ENCODE measurements at places on chromosomes 7 and 10.

- DNase-seq, result no peak
Measured at GRCh38 chr10:126955934-126956711, 50.9 kb downstream of the DOCK1 start.

DNA sequence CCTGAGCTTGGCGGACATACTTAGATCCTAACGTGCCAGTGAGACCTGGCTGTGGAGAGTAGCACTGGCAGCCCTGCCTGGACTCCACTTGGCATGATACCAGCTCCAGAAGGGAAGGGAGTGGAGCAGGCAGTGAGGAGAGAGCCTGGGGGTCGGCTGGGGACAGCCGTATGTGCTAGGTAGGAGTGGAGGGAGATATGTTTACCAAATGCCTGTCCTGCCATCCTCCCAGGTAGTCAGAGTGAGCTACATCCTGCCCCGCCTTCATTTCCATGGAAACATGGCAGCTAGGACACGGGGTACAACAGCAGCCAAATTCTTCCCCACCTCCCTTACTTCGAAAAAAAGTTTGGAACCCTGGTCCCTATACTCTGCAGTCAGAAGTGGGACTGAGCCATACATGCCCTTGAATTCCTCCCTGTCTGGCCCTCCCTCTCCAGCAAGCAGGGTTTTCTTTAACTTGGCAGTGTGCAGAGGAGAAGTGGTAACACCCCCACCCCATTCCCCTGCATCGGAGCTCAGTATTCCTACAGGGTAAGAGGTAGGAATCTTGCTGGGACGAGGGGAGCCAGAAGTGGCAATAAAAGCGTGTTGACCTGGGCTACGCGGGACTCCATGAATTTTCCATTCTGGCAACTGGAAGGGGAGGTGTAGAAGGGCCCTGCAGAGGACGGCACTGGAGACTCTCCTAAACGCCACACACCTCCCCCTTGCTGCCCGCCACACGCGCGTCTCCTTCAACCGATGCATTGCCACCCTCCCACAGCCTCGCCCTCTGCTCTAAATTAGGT, 20.0 kb upstream of the SMO start:
- no peak for DNase-seq

- DNase-seq, result no peak
Measured at GRCh38 chr10:130027716-130028464, 63.8 kb upstream of the EBF3 start.

- no peak for DNase-seq
Measured at GRCh38 chr7:156620291-156620675, 20.3 kb upstream of the RNF32 start.

- no peak for DNase-seq
Measured at GRCh38 chr7:139687211-139687954, 90.4 kb downstream of the HIPK2 start.

- DNase-seq, result peak; percentile 75
Measured at GRCh38 chr10:69089638-69090599, 2.0 kb downstream of the SRGN start.

DNA sequence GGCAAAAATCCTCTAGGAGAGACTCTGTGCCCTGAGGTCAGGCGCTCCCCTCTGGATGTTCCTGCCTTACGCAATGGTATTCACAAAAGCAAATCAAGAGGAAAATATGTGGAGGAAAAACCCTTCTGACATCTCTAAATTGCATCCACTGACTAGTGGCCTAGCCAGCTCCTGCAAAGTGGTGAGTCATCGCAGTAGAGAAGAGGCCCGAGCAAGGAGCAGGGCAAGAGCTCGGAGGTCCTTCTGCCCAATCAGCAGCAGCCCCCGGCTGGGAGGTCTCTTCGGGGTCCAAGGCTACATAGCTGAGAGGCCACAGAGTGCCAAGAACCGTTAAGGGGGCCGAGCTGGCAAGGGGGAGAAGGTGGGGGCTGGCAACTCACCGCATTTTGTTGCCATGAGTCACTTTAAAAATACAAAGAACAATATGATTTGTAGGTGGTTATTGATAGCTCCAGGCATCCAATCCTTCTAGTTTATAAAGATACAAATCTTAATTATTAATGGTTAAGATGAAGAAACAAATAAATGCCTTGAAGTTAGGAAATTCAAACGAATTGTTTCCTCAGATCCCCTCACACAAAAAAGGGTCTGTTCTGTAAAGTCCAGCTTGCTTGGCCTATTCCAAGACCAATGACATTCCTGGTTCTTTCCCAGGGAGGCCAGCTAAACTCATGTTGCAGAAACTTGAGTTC, 161.6 kb downstream of the PKD1L1 start:
- peak; percentile 88 for DNase-seq

DNA sequence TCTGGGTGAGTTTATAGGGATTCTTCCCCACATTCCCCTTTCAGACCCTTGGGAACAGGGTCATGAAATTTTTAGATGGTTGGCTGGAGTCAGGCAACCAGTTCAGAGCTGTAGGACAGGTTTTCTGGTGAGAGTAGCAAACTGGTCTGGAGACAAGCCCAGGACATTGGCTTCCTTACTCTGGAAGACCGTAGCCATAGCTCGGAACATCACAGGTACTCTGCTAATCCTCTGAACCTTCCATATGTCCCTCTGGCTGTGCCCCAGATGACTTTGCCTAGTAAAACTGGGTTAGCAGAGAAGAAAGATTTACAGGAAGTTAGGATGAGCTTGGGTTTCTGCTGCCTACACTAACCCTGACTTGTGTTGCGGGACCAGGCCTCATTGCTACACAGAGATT, 104.5 kb upstream of the MKLN1 start:
- DNase-seq, result peak; percentile 35

DNA sequence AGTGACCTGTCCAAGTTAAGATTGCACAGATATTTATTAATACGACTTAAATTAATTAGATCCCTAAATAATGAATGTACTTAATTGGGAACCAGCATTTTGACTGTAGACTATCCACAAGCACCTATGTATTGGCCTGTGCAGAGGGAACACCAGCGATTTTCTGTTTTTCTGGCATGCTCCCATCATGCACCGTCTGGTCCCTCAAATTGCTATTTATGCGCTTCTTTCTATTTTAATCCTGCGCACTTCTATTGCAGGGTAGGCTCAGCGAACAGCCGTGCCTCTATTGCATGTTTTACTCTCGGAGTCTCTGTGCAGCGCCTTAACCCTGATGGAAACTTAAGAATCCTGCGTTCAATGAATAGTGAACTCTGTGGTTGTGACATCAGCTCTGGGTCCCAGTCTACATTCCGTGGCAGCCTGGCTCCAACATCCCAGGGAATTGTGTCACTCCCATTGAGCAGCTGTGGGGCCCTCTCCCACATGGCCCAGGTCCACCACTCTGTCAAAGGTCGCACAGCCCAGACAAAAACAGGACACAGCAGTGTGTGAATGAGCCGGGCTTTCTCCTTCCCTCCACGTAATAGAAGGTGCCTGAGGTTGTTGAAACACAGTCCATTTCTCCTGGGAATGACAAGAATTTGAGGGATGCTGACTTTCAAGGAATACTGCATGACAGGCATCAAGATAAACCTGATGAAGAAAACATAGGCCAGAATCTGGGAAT, 239.7 kb upstream of the KLF6 start:
- no peak for DNase-seq

DNA sequence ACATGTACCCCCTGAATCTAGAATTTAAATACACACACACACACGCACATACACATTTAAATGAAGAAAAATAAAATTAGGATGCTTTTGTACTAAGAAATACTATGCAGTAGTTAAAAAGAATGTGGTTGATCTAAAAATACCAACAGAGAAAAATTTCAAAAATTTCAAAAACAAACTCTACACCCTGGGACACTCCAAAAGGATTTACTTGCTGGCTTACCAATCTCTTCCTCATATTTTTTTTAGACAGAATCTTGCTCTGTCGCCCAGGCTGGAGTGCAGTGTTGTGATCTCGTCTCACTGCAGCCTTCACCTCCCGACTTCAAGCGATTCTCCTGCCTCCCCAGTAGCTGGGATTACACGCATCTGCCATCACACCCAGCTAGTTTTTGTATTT, 80.9 kb downstream of the HIP1 start:
- no peak for DNase-seq

DNA sequence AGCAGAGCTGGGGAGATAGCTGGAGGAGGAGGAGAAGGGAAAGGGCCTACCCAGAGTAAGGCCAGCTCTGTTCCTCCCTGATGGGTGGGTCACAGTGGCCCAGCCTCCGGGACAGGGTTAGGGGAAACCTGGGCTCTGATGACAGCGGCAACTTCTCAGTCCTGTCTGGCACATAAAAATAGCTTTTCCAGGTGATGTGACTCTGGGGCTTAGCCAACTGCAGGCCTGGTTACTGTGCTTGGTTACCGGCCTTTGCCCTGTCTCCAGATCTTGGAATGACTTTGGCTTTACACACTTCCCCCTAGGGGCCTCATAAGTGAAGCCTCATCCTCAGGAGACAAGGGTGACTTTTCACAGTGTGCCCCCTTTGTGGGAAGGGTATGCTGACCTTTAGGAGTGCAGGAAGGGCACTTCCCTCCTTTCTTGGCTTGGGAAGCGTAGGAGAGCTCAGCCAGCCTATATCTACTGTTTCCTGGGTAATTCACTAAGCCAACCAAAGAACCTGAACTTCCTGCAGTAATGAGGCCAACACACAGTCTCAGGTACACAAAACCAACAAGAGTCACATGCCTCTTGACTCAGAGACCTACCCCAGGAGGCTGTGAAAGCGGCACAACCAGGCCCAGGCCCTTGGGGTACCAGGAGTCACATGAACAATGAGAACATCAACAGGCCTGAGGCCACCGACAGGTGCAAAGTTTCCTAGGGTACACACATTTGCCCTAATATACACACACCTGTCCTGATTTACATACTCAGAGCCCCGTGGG, 11.7 kb upstream of the HILPDA start:
- peak; percentile 42 for DNase-seq

Data from ascending aorta (tissue), 2 donors.